ENCODE measurements at places on chromosomes 11 and 22. TPM values are rescaled to one million over a fixed set of nuclear protein-coding genes. Genes with fewer than 3 reads are reported as not detected.

Gene YAP1
- 92.9 TPM for polyA plus RNA-seq

Gene DNAJC4
- polyA plus RNA-seq = not detected

Gene MS4A18
- not detected for polyA plus RNA-seq

Gene ST3GAL4
- not detected for polyA plus RNA-seq

Gene FOLR1
- 3.2 TPM for polyA plus RNA-seq

Gene OR51B2
- polyA plus RNA-seq = not detected

Measured in muscle of arm (tissue), 14 donors.